ENCODE measurements at places on chromosomes 2 and 18. TPM values are rescaled to one million over a fixed set of nuclear protein-coding genes. Genes with fewer than 3 reads are reported as not detected.

The TEX44 gene
- total RNA-seq, result not detected

The PKDCC gene
- 0.17 TPM for total RNA-seq

The SCG2 gene
- not detected for total RNA-seq

The DSC2 gene
- total RNA-seq, result 88.7 TPM

The ZNF638 gene
- total RNA-seq, result 134 TPM

- DNase-seq, result no peak
These were observed 205.7 kb upstream of the ZSWIM2 start for GRCh38 chr2:187054501-187055319.

- DNase-seq, result peak; percentile 56
These were observed 11.8 kb downstream of the GAREM2 start for GRCh38 chr2:26184555-26185303.

- DNase-seq, result peak; percentile 73
These were observed at the start of gene SEPTIN2 for GRCh38 chr2:241315879-241316631. Gene SEPTIN2, plus strand, starts transcription at chr2:241315925. Its CDS starts 8,308 bp downstream, at chr2:241324233.

DNA sequence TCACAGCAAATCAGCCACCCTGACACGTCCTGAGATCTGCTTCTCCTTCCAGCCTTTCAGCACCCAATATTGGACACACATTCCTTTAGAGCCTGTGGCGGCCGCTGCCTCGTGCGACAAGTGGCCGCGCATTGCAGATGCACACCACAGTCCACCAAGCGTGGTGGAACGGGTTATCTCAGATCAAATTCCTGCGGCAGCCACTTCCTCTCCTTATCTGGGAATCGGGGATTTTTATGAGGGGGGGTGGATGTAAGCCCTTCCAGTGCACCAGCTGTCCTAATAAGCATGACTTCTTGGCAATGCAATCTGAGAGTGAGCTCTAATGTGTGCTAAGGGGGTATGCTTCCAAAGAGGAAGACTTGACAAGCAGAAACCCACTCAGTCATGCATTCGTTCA is 18.3 kb upstream of the BMP10 start:
- DNase-seq, result no peak

GRCh38 chr2:75194184-75194868 is 5.0 kb downstream of the TACR1 start:
- no peak for DNase-seq

- DNase-seq, result no peak
These were observed 4.6 kb downstream of the EFHD1 start for GRCh38 chr2:232637866-232638583.

DNA sequence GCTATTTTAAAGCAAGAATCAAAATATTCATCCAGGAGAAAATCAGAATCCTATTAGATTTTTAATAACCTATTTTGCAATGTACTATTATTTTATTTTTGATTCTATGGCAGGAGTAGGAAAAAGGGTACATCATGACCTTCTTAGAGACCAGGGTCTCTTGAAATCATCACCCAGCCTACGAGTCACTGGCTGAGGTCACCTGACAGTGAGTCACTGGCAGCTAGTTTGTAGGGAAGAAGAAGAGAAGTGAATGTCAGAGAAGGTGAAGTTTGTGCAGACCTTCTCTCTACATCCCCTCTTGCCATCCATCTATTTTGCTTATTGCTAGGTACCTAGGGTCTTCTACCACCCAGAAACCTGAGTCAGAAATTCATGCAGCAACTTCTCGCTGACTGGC is 144.2 kb downstream of the ALK start:
- peak; percentile 8 for DNase-seq

- DNase-seq, result no peak
These were observed 35.8 kb upstream of the ARHGAP25 start for GRCh38 chr2:68698567-68699377.

DNA sequence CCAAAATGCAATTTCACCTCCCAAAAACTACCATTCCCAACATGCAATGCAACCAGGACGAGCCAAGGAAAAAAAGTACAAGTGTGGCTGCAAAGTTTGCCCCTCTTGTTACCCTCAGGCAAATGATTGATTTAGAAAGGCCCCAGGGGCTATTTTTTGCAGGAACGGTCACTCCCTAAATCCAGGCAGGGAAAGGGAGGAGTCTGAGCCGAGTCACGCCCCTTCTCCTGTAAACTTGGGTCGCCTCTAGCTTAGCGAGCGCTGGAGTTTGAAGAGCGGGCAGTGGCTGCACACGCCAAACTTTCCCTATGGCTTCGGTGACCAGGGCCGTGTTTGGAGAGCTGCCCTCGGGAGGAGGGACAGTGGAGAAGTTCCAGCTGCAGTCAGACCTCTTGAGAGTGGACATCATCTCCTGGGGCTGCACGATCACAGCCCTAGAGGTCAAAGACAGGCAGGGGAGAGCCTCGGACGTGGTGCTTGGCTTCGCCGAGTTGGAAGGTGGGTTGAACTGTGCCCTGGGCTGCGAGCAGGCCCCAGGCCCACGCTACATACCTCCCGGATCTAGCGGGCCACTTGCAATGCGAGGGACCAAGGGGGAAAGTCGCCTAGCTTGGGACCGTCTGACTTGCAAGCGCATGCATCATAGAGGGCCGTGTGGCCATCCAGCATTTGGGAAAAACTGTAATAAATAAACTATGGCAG is at the start of gene GALM:
TSS of gene GALM (plus strand) at position 261 of the 702 bp plus-strand sequence. CDS start at position 309, 48 bp downstream.
- DNase-seq, result peak; percentile 12

DNA sequence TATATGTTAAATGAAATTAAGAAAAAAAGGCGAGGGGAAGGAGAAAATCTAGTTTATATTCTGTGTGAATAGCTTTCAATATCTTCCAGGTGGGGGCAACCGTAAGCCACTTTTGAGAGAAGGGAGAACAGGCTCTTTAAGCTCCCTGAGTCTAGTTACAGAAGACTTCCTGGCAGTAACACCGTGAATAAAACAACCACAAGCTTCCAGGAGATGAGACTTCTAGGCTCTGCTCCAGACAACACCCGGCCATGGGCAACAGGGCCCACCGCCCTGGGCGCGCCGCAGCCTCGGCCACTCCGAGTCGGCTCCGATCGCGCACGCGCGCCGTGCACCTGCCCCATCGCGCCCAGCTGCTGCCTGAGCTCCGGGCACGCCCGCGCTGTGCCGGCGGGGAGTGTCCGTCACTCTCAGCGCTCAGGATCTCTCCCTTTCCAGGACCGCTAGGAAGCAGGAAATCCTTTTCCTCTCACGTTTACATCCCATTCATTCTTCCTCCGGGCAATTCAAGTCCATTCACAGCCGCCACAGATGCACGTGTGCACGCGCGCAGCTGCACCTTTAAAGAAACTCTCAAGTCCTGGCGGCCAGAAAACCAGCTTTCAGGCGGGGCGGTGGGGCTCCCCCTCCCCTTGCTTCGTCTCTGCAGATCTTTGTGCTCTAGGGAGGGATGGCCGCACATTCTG is 19.4 kb upstream of the PAX3 start:
- peak; percentile 72 for DNase-seq

- no peak for DNase-seq
These were observed 114.0 kb downstream of the SP3 start for GRCh38 chr2:173851141-173851641.

GRCh38 chr2:88874063-88874657 is 182.7 kb downstream of the RPIA start:
- DNase-seq, result peak; percentile 32

GRCh38 chr2:201279079-201279478 is 18.7 kb downstream of the CASP8 start:
- no peak for DNase-seq

GRCh38 chr2:230325316-230326243 is 1.4 kb upstream of the SP140L start:
- DNase-seq, result no peak

DNA sequence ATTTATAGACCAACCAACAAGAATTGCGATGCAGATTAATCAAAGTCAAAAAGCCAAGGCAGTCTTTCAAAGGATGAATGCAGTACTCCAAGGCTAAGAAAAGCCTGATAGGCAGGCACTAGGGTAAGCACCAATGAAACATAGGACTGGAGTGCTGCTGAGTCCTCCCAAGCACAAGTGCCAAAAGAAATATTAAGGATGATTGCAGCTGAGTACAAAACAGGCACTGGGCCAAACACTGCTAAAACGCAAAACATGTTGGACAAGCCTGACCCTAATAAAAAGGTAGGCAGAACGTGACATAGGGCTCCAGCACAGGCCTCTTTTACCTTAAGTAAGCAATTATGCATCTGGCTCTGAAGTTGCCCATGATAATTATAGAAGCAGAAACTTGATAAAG is 160.1 kb upstream of the LRP1B start:
- DNase-seq, result peak; percentile 56

DNA sequence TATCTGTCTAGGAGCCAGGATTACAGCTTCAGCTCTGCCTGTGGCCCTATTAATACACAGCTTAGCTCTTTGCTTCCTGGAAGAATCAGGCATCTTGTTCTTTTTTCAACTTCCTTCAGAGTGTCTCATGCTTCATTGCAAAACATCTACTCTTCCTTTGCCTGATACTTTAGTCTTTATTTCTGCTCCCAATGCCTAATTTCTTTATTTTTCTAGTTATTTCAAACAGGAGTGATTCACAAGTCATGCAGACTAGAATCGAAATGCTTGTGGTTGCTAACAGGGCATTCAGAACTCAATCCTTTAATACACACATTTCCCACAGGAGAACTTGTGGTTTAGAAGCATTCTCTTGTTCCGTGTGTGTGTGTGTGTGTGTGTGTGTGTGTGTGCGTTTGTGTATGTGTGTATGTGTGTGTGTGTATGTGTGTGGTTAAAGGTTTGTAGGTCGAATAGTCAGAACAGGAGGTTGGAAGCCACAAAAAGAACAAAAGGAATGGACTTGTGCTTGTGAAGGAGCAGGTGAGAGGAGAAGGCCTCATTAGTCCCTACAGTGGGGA is 28.3 kb upstream of the INSIG2 start:
- peak; percentile 89 for DNase-seq

GRCh38 chr2:200033929-200034328 is 78.5 kb downstream of the MAIP1 start:
- DNase-seq, result no peak
